Stimulated activated CD8-positive, alpha-beta memory T cell treated with anti-CD3 and anti-CD28 coated beads, Interleukin-15, amount 100 ng/mL, for 4 hours (primary cell): ENCODE measurements at places on chromosomes 13 and 19.

DNA sequence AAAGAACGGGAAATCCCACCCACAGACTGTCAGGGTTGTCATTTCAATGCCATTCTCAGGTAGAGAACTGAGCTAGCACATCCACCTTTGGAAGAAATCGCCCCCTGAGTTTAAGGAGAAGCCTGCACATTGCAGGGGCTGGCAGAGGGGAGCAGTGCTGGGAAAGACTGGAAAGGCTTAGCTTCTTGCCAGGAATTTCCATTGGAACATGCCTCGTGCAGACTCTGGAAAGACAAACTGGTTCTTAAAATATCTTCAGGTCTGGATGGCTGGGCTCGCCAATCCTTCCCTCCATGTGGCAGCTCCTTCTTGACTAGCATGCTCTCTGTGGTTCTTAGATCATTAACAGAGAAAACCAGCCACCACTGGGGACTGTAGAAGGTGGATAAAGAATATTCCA is 414.1 kb downstream of the TSHZ3 start:
- DNase-seq, result no peak

DNA sequence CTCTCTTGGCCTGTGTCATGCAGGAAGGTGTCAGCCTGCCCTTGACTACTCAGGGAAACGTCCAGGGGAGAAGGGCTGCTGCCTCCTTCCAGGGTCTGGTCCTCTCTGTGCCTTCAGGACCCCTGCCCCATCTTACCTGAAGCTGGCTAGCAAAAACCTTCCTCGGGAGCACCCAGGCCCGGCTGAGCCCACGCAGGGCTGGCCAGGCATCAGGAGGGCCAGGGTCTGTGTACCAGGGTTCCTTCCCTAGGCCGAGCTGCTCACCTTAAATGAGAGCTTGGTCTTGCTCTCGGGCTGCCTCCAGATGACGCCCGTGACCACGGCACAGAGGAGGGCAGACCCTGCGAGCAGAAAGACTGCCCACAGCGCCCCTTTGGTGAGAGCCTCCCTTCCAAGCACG is 78.6 kb downstream of the SLC7A1 start:
- no peak for DNase-seq

DNA sequence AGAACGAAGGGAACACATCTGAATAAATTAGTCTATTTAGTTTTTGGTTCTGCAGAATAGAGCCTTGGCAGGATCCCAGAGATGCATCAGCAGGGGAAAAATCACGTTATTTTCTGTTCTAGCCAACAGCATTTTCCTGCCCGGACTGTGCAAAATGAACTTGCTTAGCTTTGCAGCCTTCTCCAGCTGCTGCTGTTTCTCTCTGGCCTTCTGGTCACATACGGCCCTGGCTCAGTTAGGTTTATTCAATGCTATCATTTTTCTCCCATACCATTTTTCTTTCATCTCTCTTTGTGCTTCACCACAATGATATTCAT is 110.4 kb upstream of the KL start:
- DNase-seq, result no peak

DNA sequence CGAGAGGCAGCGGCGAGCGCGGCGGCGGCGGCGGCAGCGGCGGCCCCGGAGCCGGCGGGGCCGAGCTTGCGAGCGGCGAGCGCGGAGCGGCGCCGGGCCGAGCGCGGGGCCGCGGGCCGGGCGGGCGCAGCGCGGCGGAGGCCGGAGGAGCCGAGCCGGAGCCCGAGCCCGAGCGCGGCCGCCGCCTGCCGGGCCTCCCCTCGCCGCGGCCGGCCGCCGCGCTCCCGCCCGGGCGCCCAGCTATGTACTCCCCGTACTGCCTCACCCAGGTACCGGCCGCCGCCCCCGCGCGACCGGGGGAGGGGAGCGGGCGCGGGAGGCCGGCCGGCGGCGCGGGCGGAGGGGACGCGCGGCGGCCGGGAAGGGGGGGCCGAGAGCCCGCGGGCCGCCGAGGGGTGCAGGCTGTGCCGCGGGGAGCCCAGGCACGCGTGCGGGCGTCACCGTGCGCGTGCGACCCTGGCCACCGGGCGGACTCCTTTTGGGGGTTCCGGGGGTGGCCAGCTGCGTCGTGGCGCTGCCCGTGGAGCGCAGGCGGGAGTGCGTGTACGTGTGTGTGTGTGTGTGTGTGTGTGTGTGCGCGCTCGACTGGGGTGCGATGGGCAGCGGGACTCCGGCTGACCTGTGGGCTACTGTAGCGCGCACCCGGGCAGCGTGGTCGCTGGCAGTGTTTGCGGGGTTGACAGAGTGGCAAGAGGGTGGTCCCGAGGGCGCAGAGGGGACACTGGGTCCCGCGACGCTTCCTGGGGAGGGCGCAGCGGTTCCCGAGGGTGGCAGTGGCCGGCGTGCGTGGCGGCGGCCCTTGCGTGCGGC is 526 bp downstream of the NFIX start:
- DNase-seq, result no peak

DNA sequence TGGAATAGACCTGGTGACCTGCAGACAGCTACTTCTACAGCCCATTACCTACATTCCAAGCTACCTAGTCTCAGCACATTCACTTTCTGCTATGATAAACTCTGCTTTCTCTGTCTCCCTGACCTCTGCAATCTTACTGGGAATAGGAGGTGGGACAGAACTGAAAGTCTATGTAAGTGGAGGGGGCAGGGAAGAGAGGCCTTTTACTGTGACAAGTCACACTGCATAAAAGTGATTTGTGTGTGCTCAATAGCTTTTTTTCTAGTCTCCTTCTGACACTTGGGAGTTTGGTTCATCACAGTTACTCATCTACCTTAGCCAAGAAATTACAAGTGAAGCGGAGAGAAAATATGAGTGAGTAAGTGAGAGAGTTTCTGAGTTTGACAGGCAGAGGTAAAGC is 322.4 kb downstream of the OLFM4 start:
- DNase-seq, result no peak
